ENCODE measurements at places on chromosomes 12 and 14.

- DNase-seq, result no peak
Measured at GRCh38 chr12:2683283-2684025, 111.3 kb upstream of the FKBP4 start.

DNA sequence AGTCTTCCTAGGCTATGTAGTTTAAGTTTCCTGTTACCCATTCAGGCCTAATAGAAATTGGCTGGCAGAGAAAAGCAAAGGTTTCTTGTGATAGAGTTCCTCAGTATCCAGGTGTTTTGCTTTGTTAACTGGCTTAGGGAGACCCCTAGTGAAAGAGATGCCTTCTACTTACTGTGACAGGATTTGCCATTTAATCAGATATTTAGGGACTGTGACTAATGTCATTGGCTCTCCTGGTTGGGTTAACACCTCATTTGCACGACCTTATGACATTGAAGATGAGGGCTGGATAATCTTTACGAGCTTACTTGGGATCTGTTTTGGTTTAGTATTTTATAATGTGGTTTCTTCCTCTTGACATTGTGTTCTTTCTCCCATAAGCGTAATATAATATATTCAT is 5.8 kb downstream of the MON2 start:
- no peak for DNase-seq

- DNase-seq, result no peak
Measured at GRCh38 chr14:91004987-91005386, 55.5 kb downstream of the RPS6KA5 start.

DNA sequence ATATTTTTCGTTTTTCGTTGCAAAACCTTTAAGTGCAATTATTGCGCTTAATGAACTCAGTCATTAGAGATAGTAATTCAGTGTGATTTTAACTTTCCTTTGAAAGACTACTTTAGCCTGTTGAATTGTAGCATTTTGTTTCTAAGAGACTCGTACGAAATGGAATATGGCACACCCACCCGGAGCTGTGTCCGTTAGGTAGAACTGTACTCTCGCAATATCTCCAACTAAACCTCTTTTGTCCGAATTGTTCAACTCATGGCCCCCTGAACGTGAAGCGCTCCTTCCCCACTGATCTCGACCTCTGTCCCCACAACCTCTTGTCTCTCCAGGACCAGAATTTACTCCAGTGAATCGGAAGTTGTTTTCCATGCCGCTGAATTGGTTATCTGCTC is 800 bp downstream of the PCNX4 start:
- DNase-seq, result no peak

- no peak for DNase-seq
Measured at GRCh38 chr12:95208678-95209077, 8.6 kb downstream of the FGD6 start.

DNA sequence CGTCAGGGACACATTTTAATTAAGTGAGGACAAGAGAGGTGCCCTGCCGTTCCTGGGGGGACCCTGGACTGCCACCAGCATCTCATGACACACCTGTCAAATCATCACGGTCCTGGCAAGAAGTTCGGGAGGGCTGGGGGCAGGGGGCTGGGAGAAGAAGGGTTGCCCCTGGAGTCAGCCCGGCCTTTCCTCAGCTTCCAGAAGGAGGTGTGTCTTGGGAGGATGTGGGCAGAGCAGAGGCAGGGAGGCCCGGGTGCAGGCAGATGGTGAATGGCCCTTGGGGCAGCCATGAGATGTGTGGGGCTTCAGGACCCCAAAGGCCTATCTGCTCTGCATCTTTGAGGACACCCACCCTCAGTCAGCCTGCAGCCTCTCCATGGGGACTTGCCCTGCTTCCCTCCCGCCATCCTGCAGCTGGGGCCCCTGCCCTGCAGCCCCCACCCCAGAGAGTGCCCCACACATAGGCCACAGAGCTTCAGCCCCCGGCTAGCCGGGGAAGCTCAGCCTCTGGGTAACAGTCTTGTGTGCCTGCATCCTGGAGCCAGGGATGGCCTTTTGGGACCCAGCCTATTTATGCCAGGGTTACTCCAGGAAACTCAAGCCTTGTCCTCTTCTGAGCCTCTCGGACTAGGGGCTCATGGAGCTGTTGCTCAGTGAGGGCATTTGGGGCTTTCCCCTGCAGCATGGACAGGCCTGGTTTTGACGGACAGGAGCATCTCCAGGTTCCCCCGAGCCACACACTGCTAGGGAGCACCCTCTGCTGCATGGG is 178.5 kb downstream of the KIF26A start:
- DNase-seq, result no peak

- DNase-seq, result no peak
Measured at GRCh38 chr12:48486261-48486660, 4.0 kb downstream of the C12orf54 start.

- no peak for DNase-seq
Measured at GRCh38 chr14:68691792-68692118, 101.1 kb downstream of the ZFP36L1 start.

DNA sequence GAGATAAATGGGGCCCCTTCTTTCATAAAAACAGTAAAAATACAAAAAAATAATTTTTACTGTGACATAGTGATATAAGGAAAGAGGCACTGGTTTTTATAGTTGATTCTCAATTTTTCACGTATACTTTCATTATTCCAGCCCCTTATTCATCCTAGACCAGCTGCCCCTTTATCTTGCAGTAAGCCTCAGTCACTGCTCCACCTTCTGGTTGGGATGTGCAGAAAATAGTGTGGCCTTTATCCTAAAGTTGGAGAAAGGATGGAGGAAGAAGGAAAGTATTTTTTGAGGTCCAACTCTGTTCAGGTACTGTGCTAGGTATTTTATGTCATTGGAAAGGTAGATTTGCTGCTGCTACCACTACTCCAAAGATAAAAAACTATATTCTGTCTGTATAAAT is 172.7 kb downstream of the ANO6 start:
- peak; percentile 30 for DNase-seq

DNA sequence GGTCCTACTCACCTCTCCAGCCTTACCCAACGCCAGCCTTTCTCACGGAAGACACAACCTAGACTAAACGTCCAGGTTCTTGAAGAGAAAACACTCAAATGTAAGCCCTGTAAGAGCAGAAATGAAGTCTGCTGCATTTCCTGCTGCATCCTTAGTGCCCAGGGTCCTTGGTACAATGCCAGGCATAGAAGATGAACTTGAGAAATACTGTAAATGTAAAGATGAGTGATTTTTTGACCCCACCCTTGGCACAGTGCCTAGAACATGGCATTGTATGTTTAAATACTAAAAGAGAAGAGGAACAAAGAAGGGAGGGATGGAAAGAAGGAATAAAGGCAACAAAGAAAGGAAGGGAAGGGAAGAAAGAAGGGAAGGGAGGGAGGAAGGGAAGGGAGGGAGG is 514.6 kb downstream of the MED13L start:
- DNase-seq, result no peak

GRCh38 chr12:96033549-96034389 is 1.6 kb downstream of the LTA4H start:
- DNase-seq, result no peak

DNA sequence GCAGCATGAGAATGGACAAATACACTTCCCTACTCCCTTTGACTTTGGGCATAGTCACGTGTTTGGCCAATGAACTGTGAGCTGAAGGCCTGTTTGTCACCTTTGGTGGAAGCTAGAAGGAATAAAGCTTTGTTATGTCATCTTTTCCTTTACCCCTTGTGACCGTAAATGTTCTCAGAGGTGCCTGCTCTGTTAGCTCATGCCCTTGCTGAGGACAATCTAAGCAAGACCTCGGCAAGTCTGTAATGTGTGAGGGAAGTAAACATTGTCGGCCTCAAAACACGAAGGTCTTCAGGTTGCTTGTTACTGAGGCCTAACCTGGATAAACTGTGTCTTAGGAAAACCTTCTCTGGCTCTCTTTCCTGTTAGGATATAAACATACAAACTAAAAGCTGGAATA is 354.2 kb downstream of the TMEM132D start:
- no peak for DNase-seq

GRCh38 chr14:77832297-77832696 is 32.4 kb downstream of the ADCK1 start:
- no peak for DNase-seq

GRCh38 chr12:103840462-103840875 is 565 bp downstream of the NT5DC3 start:
- no peak for DNase-seq

- no peak for DNase-seq
Measured at GRCh38 chr12:50734409-50735263, 29.3 kb upstream of the ATF1 start.

Measured in AG04450 (cell line).